ENCODE measurements at places on chromosomes 7 and 10.

DNA sequence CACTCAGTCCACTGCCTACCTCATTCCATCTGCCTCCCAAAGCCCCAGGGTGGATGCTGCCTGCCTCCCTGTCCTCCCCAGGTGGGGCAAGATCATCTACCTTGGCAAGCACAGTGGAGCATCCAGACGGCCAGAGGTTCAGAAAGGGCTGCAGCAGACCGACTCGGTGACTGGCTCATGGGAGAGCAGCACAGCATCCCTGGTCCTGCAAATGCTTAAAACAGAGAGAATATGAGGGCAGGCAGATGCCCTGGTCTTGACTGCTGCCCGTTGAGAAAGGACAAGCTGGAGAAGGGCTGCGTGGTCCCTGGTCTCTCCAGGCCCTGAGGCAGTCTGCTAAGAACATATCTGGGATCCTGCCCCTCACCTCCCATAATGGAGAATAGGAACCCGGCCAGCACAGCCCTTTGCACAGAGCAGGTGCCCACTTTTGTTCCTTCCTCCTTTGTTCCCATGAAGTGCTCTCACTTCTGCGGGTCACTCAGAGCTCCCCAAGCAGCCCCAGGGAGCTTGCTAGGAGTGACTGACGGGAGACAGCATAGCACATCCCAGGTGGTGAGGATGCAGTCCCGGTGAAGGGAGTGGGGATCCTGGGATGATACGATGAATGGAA lies 1.4 kb downstream of the HPS1 start:
- no peak for DNase-seq

- no peak for DNase-seq
Observed at GRCh38 chr7:139830782-139831501, 1.9 kb downstream of the TBXAS1 start.

- DNase-seq: no peak
Observed at GRCh38 chr10:77892761-77893160, 33.8 kb downstream of the DLG5 start.

GRCh38 chr7:111290419-111290818 lies 199.5 kb downstream of the LRRN3 start:
- DNase-seq: no peak

GRCh38 chr10:29841724-29842649 lies 207.2 kb upstream of the SVIL start:
- peak; percentile 50 for DNase-seq

GRCh38 chr7:108002726-108003598 lies at the start of gene LAMB1:
Gene LAMB1, minus strand, starts transcription at chr7:108003161. Its CDS starts 276 bp downstream, at chr7:108002885.
- peak; percentile 79 for DNase-seq

GRCh38 chr10:98664329-98665042 lies 217.8 kb upstream of the HPS1 start:
- DNase-seq: no peak

DNA sequence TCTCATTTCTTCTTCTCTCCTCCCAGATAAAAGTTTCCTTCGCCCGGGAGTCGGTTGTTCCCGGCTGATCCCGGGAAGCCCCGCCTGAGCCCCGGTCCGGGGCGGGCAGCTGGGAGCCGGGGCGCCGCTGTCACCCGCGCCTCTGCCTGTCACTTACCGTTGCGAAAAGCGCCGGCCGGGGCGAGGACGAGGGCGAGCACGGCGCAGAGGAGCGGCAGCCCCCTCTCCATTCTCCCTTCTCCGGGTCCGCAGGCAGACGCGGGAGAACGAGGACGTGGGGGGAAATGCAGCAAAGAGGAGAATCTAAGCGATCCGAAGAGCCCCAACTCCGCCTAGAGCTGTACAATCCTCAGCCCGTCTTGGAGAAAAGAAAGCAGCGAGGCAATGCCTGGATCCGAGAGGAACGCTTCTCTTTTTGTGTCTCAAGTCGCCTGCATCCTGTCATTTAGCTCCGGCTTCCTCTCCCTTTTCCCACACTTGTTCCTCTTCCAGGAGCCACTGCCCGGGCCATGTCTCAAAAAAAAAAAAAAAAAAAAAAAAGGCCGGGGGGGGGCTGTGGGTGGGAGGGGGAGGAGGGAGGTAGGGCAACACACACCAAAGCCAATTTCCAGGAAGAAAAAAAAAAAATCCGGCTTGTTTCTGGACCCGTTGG lies at the start of gene NRP1:
TSS of gene NRP1 (minus strand) at position 515 of the 652 bp plus-strand sequence. CDS start at position 230, 285 bp downstream.
- DNase-seq: peak; percentile 33

Measured in ovary (tissue), 10 donors.